ENCODE measurements at places on chromosomes 6 and 20. TPM values are rescaled to one million over a fixed set of nuclear protein-coding genes. Genes with fewer than 3 reads are reported as not detected.

Gene FAM209B
- total RNA-seq, result not detected

Gene SAMD3
- total RNA-seq, result not detected

Gene MMP24
- 5.8 TPM for total RNA-seq

Gene TPX2
- total RNA-seq, result 157 TPM

Gene PBOV1
- not detected for total RNA-seq

Gene CTCFL
- not detected for total RNA-seq

Gene ZNF343
- 6.5 TPM for total RNA-seq

Gene IL20RA
- 3.1 TPM for total RNA-seq

Gene SLC12A5
- 2.1 TPM for total RNA-seq

Gene ZSCAN26
- total RNA-seq, result 14.2 TPM

Gene GPR63
- total RNA-seq, result 1.3 TPM

Gene TREML1
- not detected for total RNA-seq

Gene UBD
- total RNA-seq, result 82.8 TPM

Gene EPHA7
- total RNA-seq, result 1.6 TPM

Gene MDFI
- 23.9 TPM for total RNA-seq

Gene PAX1
- total RNA-seq, result not detected

Gene MAK
- 0.27 TPM for total RNA-seq

Gene CTAGE9
- total RNA-seq, result not detected

Gene CD93
- not detected for total RNA-seq

Gene TBC1D32
- total RNA-seq, result 8.4 TPM

All from Calu3 (cell line).